Activated naive CD4-positive, alpha-beta T cell treated with anti-CD3 and anti-CD28 coated beads, Interleukin-2, amount 50 U/mL, for 16 hours (primary cell): ENCODE measurements at places on chromosomes 12 and 14.
A peak's percentile ranks its signal among the peaks of the same experiment; 100 is the strongest.

DNA sequence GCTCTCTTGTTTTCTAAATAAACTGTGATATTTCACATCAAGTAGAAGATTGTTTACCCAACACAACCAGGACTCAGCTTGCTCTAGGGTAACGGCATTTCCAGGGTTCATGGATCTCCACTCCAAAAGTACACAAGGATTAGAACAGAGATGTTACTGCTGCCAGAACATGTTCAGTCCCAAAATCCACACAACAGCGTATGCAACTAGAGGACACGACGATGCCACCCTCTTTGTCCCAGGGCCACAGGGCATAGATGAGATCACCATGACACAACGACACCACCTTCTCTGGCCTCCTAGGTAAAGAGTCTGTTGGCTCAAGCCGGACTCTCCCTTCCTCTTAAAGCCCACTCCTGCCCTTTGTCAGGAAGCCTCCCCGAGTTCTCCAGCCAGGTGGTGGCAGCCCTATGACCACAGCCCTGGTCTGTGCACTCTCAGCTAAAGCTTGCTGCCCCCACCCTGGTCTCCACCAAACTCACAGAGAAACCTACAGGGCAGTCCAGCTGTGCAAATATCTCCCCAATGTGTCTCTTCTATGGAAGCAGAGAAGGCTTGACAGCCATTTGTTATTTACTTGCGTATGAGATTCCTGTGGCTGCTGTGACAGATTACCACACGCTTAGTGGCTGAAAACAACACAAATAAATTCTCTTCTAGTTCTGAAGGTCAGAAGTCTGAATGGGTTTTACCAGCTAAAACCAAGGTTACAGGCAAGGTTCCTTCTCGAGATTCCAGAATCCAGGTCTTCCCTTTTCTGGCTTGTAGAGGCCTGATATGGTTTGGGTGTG is 10.3 kb downstream of the CLMN start:
- DNase-seq, result no peak

- DNase-seq, result no peak
Measured at GRCh38 chr14:101457301-101457935, 103.9 kb upstream of the DIO3 start.

DNA sequence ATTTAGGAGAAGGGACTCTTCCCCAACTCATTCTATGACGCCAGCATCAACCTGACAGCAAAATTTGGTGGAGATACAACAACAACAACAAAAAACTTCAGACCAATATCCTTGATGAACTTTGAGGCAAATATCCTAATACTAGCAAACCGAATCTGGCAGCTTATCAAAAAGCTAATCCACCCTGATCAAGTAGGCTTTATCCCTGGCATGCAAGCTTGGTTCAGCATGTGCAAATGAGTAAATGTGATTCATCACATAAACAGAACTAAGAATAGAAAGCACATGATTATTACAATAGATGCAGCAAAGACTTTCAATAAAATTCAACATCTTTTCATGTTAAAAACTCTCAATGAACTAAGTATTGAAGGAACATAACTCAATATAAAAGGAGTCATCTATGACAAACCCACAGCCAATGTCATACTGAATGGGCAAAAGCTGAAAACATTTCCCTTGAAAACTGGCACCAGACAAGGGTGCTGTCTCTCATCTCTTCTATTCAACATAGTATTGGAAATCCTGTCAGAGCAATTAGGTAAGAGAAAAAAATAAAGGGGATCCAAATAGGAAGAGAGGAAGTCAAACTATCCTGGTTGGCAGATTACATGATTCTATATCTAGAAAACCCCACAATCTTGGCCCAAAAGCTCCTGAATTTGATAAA is 233.3 kb downstream of the CCDC59 start:
- no peak for DNase-seq

DNA sequence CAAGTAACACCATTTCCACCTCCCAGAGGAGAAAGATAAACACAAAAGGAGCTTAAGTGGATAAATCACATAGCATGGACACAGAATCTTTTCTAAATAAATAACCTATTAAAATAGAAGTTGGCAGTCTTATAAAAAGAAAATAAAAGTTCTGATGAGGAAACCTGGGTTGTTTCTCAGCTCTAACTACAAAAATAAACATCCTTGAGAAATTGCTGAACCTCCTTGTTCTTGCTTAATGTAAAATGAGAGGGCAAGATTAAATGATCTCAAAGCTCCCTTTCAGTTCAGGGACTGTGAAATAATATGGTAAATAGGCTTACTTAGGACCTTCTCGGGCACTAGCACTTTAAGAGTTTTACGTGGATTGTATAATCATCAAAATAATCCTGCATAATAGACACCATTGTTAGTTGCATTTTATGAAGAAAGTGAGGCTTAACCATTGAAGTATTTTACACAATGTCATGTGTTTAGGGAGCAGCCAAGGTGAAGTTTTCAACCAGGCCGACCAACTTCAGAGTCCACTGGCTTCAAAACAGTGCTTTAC is 214.0 kb upstream of the NOVA1 start:
- no peak for DNase-seq

DNA sequence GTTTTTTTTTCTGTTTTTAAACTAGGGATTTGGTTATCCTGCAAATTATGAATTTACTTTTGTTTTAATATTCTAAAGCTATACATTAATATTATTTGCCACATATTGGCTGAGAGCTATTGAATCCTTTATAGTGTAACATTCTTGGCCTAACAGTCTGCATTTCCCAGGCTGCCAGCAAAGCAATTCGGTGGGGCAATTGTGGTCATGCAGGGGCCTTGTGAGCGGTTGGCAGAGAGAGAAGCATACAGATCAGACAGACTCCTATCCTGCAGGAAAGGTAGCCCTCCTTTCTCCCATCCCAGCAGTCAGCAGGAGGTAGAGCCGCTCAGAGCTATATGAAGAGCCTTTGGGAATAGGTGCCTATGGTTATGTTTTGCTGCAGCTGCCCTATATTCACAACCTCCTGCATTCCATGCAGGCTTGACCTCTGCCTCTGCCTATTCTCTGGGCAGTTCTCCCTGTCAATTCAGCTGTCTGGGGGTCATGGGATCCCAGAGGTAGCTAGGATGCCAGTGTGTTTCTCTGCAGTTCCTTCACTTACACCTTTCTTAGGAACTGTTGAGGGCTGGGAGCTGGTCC is 144.7 kb downstream of the GPHN start:
- DNase-seq, result no peak

DNA sequence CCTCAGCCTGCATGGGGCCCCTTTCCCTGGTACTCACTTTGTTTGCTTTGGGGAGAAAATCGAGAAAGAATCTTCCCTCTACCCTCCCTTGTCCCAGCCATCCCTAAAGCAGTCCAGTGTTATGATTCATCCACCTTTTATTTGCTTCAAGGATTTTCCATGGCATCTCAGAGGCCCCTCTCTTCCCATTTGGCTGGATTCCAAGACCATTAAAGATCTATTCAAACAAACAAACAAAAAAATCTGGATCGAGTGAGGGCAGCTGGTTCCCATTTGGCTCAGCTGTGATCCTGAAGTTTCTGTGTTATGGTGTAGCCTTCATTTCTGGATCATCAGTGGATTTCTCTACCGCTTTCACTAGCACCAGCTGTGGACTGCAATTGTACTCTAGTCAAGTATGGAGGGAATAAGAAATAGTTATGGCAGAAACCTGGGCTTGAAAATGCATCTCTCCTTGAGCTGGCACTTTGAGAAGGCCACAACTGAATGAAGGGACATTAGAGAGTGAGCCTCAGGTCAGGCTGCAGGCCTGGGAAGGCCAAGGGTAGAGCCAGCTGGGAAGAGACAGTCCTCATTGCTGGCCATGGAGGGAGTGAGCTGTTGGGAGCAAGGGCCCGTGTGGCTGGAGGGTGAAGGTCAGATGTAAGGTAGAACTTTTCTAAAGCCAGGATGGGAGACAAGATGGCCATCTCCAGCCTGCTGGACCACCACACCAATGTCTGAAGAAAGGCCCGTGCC is 13.7 kb downstream of the KRT71 start:
- no peak for DNase-seq

DNA sequence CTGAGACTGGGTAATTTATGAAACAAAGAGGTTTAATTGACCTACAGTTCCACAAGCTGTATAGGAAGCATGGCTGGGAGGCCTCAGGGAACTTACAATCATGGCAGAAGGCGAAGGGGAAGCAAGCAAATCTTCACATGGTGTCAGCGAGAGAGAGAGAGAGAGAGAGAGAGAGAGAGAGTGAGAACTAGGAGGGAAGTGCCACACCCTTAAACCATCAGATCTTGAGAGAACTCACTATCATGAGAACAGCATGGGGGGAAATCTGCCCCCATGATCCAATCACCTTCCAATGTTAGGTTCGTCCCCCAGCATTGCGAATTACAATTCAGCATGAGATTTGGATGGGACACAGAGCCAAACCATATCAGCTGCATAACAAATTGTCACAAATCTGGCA is 96.7 kb downstream of the CHST11 start:
- DNase-seq, result no peak

- DNase-seq, result no peak
Measured at GRCh38 chr12:118175823-118176447, 40.0 kb downstream of the PEBP1 start.

- DNase-seq, result peak; percentile 48
Measured at GRCh38 chr12:5965950-5966383, 20.9 kb upstream of the ANO2 start.

DNA sequence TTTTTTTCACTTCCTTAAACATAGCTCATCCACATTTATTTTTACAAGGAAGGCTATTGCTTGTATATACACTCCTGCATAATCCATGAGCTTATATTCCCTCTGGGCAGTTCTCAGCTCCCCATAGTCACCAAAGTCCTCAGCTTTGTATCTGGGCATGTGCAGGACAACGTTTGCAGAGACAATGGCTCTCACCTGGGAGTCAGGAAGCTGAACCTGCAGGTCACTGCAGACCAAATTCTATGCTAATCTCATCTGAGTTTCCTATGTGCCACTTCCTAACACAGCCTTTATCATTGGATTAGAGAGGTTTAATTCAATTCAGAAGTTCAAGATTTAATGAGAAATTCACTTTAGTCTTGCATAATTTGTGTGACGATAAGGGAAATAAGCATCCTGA is 131.5 kb downstream of the KCNK10 start:
- no peak for DNase-seq

DNA sequence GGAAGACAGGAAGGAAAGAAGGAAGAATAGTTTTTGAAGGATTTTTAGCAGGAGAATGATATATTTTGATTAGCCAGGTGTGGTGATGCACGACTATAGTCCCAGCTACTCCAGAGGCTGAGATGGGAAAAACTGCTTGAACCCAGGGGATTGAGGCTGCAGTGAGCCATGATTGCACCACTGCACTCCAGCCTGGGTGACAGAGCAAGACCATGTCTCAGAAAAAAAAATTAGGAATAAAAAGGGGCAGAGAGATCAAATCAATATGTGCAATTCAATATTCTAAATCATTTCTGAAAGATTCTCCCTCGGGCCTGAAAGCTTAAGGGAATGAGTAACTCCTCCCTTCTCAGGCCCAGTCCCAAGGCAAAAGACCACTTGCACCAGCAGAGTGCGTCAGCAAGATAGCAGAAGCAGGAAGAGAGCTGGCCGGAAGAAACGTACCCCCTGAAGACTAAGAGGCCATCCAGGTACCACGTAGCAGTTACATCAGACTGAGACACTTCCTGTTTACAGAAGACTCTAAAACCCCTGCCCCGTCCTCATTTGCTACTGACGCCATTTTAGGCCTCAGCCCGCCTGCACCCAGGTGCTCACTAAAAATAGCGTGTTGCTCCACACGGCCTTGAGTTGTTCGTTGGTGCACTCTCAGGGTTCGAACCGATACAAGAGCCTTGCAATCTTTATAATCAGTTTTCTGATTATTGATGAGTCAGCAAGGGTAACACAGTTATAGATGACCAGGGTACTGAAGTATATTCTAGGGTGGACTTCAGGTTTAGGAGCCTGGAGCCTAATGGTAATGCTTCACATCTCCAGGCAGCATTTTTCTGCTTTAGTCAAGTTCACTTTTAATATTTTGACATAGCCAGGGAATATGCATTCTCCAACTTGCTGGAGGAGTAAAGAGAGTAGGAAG is 57.7 kb upstream of the CSRP2 start:
- DNase-seq, result no peak

DNA sequence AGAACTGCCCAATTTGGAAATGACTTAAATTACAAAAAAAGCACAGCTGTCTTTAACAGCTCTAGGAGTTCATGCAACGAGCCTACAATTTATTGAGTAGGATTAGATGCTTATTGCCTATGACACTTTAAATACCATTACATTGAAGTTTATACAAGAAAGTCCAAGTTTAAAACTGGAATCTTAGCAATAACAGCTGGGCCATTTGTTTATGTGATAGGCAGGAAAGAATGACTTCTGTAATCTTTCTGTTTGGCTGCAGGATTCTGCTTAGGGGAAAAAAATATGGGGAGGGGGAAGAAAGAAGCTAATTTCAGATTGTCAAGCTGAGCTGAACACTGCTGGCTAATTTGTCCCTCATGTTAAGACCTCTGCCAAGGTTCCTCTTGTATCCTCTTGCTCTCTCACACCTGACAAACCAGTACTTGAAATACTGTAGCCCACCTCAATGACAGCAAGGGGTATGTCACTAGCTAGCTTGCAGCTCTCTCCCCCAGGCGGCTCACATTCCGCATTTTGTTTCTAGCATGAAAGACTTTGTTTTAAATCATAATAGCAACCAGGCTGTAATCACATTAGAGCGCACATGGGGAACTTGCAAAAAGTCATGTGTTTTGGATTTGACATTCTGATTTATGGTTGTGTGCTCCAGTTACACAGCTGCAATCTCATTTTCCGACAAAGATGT is 384.8 kb downstream of the BMP4 start:
- DNase-seq, result no peak

DNA sequence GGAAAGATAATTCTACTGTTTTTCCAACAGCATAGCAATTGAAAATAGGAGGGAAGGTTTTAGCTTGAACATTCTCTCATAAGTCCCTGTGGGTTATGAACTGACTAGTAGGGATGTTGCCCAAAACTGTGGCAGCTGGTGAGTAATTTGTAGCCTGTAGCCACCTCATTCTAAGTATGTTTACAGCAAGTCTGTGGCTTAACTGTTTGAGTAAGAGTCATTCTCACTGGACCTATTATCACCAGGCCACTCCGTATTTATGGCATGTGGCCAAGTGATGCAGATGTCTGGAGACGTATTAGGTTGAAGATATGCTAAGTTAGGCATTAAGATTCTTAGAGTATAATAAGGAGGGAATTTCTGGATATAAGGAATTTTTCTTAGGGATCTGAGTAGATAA is 458.3 kb downstream of the ETNK1 start:
- no peak for DNase-seq

GRCh38 chr14:66017927-66018326 is 468.2 kb upstream of the CCDC196 start:
- no peak for DNase-seq
